ENCODE measurements at places on chromosomes 11 and 22.

GRCh38 chr11:111961389-111962300, 24.5 kb downstream of the DIXDC1 start:
- DNase-seq = no peak

- no peak for DNase-seq
These were observed 243.6 kb downstream of the NELL1 start for GRCh38 chr11:20912922-20913512.

DNA sequence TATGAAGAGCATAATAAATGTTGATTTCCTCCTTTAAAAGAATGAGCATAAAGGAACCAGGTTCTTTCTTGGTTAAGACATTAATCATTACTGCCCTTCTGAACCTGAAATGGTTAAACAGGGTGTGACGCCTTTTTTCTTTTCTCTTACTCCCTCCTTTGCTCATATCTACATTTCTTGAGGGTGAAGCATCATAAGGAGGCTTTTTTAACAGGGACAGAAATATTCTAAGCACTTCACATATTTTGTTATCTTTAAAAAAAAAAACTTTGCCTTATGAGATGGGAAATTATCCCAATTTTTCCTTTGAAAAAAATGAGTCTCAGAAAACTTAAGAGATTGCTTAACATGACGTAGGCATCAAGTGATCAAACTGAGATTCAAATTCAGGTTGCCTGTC, 1036.3 kb upstream of the TENM4 start:
- DNase-seq = no peak

GRCh38 chr11:15336021-15336420, 221.3 kb downstream of the INSC start:
- no peak for DNase-seq

DNA sequence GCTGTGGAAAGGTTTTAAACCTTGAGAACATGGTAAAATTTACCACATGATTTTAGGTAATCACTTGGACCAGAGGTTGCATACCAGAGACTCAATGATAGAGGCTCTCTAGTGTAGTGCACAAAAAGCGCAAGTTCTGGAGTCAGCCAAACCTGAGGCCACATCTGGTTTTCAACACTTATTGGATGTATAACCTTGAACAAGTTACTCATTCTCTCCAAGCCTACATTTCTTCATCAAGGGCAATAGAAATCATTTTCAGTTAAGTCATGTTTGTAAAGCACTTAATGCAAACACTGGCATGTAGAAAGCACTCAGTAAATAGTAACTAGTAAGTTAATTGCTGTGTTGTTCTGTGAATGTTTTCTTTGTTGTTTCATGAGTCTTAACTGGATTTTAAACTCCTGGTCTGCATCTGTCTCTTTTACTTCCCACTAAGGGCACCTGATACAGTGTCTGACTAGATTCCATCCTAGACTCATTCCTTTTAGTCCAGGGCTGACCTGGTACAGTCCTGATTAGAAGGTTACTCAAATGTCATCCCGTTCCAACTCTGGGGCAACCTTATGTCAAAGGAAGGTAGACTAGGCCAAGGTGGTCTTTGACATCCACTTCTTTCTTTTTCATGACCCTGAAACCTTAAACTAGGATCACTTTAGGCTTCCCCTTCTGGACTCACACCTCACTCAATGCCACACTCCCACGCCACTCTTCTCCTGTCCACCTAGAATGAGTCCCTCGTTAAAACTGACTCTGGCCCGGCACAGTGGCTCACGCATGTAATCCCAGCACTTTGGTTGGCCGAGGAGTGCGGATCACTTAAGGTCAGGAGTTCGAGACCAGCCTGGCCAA, 34.5 kb upstream of the EED start:
- no peak for DNase-seq

GRCh38 chr11:130513132-130513531, 64.7 kb downstream of the ADAMTS15 start:
- peak; percentile 13 for DNase-seq

DNA sequence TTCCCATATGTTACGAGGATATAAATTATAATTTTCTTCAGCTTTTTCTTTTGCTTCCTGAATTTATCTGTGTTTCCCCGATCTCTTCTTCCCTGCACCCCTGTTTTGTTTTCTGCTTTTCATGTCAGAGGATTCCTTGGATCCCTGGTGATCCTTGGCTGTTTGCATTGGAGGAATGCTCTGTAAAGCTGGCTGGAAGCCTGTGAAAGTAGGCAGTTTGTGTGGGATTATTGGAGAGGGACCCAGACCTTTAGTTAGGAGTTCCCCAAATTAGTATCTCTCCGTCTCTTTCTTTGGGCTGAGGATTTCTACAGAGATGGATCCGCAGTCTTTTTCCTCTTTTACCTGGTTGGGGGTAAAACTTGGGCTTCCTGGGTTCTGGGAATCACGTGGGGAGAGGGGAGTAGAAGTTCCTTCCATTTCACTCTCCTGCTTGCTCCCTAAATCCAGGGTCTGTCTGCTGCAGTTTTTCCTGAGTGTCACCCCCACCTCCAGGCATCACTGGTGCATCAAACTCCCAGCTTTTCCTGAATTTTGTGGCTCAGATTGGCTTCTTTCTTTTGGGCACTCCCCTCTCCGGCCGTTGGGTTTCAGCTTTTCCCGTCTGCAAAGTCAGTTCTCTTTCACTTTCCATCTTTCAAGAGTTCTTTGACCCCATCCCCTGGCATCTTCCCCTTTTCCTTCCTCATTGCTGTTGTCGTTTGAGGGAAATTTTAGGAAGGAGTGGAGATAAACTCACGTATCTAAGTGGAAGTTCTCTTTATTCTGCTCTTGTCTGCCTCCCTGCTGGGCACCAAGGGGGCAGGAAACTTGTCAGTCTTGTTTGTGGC, 79.1 kb upstream of the ALX4 start:
- no peak for DNase-seq

DNA sequence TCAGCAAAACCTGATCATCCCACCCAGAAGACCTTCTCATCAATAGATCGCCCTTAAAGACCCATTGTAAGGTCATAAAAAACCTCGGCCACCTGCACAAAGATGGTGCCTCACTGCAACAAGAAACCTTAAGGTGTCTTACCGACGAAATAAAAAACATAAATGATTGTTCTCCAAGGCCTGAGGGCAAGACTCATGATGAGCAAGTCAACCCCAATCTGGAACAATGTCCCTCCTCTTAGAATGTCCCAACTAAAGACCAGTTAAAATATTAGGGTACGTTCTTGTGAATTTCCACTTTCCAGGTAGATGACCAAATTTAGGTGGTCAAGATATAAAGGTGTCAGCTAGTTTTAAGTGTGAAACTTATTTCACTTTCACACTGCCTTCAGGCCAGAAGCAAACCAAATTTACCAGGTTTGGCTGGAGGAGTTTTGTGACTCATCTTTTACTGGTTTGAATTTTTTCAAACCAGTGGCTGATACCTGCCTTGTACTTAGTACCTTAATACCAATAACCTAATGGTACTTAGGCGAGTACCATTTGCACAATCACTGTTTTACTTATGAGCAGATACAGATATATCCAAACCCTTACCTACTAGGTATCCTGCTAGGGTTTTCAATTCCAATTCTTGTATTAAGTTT, 14.9 kb downstream of the KDELR3 start:
- DNase-seq = no peak

DNA sequence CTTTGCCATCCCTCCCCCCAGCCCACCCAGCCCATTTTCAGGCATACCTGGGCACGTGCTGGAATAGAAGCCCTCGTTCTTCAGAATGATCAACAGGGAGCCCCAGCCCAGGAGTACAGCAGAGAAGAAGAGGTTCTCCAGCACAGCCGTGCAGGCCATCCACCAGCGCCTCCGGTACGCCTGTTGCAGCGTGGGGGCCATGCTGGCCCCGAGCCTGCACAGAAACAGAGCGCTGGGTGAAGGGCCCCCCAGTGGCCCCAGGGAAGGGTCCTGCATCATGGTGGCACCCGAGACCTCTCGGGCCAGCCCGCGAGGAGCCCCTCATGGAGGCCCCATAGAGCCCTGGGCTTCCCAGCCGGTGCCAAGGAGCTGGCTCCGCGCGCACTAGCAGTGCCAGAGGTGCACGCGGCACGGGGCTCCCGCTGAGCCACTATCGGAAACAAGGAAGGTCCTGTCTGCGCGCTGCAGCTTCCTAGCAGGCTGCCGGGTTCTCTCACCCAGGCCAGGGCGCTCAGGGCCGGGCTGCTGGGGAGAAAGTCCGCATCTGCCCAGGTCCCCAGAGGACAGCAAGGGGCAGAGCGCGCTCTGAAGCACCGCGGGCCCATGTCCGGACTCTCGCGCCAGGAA, 1.5 kb downstream of the SLC43A1 start:
- no peak for DNase-seq

DNA sequence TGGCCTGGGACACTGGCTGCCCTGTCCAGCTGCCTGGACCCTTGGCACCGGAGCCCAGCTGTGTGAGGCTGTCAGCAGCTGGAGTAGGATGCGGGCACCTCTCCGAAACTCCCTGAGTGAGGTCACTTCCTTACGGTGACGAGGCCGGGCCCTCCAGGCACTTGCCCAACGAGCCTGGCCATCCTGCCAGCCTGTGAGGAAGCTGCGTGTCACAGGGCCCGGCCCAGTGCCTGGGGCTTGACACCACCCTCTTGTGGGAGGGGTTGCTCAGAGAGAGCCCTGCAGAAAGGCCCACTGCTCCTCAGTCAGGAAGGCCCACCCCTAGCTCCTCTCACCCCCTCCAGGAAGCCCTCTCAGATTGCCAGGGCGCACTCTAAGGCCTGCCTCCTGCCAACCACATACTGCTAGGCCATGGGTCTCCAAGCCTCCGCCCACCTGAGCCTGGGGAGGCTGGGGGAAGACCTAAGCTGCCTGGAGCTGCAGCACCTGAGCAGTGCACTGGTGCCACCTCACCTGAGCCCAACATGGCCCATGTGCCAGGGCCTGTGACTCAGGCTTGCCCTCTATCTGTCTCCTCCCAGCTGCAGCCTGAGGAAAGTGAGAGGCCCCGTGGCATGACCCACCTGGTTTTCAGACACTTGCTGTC, 4.3 kb upstream of the PHLDA2 start:
- DNase-seq = peak; percentile 20

Data from fibroblast of upper back skin (primary cell).